Breast epithelium (tissue), 4 donors: ENCODE measurements at places on chromosomes 7 and 10. TPM values are rescaled to one million over a fixed set of nuclear protein-coding genes. Genes with fewer than 3 reads are reported as not detected.

Gene GHRHR
- total RNA-seq = not detected

Gene ANKRD61
- not detected for total RNA-seq

Gene IKZF1
- total RNA-seq = 21.3 TPM

Gene HTRA1
- total RNA-seq = 152 TPM

Gene SPDYE2
- not detected for total RNA-seq

Gene TRIL
- 0.48 TPM for total RNA-seq

Gene USP6NL
- total RNA-seq = 13.8 TPM

Gene PPP1R9A
- 19.3 TPM for total RNA-seq

- DNase-seq = no peak
These were observed 30.4 kb upstream of the DPYSL4 start for GRCh38 chr10:132156382-132156781.

GRCh38 chr7:144835155-144835611 lies 670 bp downstream of the TPK1 start:
- no peak for DNase-seq

DNA sequence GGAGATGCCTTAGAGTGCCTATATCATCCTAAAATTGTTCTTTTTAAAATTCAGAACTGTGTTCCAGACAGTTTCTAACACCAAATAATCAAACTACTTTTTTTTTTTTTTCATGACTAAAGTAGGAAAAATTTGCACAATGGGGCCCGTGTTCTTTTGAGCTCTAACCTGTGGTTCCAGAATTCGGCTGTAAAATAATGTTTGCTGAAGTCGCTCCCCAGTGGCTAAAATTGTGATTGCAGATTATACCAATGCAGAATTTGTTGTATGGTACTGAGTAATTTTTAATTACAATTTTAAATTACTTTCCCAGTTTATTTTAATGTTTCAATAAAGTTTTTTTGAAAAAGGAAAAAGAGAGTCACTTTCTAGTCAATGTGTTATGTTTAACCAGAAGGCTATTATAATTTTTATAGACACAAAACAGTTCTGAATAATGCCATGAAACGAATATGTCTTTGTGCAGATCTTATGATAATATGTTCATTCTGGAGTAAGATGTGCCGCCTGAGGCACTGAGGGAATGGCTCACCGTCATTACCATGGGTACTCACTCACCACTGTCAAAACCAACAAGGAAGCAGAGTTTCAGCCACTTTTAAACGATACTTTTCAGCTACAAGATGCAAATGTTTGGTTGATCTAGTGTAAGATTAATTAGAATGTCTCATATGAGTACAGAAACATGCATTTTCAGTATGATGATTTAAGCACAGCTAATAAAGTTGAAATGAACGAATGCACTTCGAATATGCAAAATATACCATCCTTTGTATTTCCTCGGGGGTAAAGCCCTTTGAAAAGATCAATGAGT lies 173.6 kb downstream of the PRKCQ start:
- no peak for DNase-seq

DNA sequence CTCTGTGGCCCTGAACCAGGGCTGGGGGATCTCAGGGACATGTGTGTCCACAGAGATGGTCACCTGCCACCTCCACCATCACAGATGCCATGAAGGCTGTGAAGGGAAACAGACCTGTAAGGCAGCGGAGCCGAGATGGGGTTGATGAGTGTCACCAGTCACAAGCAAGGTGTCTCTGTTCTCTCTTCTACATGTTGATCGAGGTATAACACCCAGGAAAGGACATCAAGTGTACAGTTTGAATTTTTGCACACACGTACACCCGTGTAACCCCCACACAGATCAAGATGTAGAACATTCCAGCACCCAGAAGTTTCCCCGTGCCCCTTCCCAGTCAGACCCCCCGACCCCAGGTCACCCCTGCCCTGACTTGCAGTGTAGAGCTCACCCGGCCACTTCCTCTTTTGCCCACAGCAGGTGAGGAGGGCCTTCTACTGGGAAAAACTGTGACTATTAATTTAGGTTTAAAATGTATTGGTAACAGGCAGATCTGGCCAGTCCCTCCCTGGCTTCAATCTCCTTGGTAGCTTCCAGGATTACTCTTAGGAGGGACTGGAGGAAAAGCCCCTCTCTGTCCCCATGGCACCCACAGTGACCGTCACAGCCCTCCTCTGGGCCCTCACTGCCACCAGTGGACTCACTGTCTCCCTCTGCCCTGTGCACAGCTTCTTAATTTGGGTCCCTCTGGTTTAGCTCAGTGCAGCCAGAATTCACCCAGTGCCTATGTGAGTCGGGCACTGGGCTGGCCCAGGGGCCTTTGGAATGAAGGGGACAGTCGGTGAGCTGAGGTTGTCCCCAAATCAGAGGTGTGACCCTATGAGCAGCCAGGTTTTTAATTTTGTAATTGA lies 108.2 kb downstream of the LHPP start:
- DNase-seq = no peak

DNA sequence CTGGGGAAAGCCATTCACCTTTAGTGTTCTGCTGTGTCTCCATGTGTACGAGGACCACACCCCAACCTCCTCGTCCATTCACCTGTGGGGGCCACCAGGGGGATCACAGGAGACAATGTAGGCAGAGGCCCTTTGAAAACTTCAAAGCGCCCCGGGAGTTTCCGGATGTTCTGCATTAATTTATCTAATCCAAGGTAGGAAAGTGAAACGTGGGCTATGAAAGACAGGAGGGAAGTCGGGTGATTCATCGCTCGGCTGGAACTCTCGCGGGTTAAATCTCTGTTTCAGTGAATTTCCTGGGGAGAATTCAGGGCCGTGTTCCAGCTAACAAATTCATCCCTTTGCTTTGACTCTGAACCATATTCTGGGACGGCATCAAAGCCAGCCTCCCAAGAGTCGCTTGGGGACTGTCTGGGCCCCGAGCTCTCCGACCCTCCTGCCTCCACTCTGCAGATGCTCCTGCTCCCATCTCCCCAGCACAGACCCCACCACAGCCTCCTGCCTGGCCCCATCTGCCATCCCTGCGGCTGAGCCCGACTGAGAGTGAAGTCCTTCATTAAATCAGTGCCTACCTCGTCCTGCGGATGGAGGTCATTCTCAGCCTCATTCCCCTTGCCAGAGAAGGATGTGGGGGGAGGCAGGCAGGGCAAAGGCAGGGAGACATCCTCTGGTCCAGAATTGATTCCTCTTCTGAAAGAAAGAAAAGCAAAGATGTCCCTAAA lies 114.1 kb upstream of the CARD11 start:
- no peak for DNase-seq

GRCh38 chr10:71893920-71894319 lies 42.9 kb upstream of the PSAP start:
- DNase-seq = no peak

DNA sequence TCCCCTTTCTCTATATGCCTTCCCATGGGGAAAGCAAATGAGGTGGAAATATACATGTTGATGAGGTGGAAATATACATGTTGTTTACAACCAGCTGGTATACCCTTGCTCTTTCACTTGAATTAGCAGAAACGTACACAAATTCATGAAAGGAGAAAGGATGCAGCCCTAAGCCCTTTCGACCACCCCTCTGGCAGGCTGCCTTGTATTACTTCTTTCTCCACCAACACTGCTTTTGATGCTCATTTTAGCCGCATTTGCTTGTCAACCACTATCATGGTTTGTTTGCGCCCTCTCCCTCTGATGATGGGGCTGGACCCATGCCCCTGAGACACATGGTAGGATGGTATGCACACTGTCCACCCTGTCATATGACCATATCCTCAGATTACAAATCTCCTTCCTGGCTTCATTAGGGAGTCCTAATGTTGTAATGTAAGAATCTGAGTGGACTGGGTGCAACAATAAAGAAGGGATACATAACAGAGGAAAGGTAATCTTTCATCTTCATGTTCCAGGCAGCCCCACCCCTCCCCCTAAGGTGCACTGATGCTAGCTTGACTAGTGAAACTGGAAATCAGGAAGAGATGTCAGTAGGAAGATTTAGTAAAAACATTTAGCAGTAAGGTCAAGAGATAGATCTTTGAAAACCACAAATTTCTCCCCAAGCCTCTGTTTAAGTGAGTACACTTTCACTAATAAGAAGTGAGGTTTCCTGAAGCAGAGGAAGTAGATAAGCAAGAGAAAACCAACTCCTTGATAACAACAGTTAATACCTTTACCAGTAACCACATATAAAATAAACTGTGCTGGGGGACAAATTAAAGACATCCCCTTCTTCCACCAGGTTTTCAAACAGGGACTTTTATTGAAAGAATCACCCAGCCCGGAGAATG lies 536.8 kb upstream of the NRP1 start:
- DNase-seq = no peak

DNA sequence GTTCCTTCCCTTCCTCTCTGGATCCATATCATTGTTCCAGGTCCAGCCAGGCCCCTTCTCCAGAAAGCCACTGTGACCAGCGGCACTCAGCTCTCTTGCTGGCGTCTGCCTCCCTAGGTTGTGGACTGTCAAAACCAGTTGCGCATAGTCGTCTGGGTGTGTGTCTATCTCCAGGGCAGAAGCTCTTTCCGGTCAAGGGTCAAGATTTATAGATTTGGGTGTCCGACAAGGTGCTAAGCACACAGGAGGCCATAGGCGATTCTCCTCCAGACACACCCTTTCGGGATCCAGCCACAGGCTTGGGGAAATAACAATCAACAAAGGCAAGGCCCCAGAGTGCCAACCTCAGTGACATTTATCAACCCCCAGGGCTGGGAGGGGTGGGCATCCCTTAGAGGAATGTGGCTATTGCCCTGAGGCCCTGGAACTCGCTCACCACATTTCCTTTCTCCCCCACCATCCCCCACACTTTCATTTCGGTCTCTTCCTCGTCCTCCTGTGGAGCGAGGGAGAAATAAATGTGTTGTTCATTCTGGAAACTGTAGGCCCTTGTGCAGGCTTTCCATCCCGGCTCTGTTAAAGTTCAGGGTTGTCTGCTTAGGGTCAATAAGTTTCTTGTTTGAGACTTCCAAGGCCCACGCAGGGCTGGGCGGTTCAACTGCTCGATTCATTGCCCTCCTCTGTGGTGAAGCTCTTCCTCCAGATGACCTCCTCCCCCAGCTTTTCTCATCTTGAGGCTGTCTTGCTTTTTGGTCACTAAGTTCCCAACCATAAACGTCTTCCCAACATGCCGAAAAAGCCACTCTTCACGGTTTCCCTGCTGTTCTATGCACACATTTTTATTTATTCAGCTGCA lies 57.9 kb downstream of the AFAP1L2 start:
- DNase-seq = no peak

- no peak for DNase-seq
These were observed 143.3 kb upstream of the DKK1 start for GRCh38 chr10:52170776-52171175.

DNA sequence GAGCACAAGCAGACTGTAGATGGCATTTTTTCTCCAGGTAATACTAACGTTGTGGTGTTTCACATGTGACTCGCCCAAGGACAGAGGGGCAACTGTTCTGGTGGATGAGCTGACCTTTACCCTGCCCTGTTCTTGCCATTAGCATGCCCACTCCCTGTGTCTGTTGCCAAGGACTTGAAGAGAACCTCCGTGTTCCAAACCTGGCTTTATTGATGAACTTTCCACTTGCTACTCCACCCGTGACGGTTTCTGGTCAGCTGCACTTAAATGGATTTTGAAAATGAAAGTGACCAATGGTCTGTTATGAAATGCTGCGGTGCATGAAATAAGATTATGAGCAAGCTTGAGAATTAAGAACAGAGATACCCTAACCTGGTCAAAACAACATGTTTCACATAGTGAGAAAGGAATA lies 30.4 kb downstream of the LRRC4 start:
- DNase-seq = no peak

GRCh38 chr10:93438613-93439253 lies 43.4 kb downstream of the MYOF start:
- DNase-seq = peak; percentile 92
